ENCODE measurements at places on chromosomes 11 and 22. TPM values are rescaled to one million over a fixed set of nuclear protein-coding genes. Genes with fewer than 3 reads are reported as not detected.

TMEM223 gene
- 17.4 TPM for total RNA-seq

DNA sequence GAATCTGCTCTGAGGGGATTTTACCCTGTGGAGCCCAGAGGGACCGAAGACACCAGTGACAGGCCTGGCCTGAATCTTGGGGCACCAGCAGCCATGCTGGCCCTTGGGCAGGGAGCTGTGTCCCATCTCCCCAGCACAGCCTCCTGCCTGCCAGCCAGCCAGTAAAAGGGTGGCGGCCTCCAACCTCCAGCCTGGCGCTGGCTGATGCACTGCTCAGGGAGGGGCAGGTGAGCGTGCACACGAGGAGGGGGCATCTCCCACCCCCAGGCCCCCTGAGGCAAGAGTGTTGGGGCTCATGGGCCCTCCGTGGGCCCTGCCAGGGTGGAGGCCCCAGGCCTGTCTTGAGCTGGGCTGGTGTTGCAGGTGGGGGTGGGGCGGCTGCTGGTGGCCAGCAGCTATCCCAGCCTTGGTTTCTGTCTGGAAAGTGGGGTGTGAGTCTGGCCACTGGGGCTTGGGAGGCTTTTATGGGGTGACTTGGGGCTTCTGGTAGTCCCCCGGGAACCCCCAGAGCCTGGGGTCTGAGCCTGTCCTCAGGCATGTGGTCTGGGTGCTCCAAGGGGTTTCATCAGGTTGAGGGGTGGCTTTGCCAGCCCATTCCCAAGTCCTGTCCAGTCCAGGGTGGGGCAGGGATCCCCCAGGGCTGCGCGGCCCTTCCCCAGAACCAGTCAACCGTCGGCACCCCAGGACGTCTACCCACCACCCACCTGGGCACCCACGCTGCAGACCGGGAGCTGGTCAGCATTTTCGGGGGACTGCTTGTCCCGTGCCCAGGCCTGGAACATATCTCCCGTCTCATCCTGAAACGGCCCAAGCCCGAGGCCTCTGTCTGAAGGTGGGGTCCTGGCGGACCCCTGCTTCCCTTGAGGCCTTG lies 17.8 kb downstream of the TSPAN4 start:
- DNase-seq, result no peak

- DNase-seq, result no peak
Observed at GRCh38 chr11:16874275-16874975, 136.0 kb downstream of the C11orf58 start.

SAA1 gene
- total RNA-seq, result not detected

DNA sequence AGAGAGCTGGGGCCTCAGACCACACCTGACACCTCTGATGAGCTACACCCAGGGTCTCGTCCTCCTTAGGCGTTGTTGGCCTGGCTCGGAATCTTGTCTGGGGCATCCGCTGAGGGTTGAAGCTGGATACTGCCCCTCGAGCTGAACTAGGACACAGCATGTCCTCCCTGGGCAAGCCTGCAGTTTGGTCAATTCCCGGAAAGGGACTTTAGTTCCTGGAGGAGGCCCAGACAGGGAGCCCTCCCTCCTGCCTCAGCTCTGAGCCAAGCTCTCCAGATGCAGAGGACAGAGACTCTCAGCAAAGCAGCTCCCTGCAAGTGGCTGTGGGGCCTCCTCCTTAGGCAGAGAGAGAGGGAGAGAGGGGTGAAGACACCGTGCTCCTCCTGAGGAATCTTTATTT lies 4.9 kb downstream of the APOL3 start:
- no peak for DNase-seq

RRP7A gene
- total RNA-seq, result 35.1 TPM

- peak; percentile 80 for DNase-seq
Observed at GRCh38 chr22:43230971-43231723, 44.2 kb upstream of the TTLL12 start.

- no peak for DNase-seq
Observed at GRCh38 chr11:93196816-93197379, 893 bp downstream of the SLC36A4 start.

PRR33 gene
- total RNA-seq, result not detected

- DNase-seq, result no peak
Observed at GRCh38 chr11:46445192-46445919, 53.8 kb upstream of the CHRM4 start.

GSTP1 gene
- 712 TPM for total RNA-seq

DNA sequence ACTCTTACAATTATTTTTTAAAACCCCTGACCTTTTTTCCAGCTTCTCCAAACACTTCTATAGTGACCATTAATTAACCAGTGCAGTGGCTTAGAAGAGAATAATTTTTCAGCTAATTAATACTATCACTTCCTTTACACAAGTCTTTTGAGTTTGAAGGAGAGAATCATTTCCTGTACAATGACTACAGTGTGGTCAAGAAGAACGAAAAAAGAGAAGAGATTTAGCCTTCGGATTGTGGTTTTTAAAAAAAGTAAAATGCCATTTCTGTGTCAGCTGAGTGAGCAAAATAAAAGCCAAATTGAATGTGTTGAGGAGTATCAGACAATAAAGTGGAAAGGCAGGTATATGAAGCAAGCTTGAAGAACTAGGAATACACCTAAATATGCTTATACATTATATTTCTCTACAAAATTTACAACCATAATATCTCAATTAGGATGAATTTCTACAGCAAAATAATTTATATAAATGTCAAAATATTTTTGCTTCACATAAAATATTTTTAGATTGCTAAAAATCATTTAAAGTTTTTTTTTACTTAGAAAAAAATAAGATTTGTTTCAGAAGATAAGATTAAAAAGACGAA lies 1155.2 kb upstream of the CNTN5 start:
- DNase-seq, result no peak

PHLDA2 gene
- total RNA-seq, result 1.2 TPM

TMEM151A gene
- total RNA-seq, result 19.2 TPM

GRCh38 chr11:35324981-35325380 lies 94.4 kb downstream of the SLC1A2 start:
- DNase-seq, result no peak

GRCh38 chr11:29333993-29334775 lies 682.6 kb downstream of the KCNA4 start:
- no peak for DNase-seq

DNA sequence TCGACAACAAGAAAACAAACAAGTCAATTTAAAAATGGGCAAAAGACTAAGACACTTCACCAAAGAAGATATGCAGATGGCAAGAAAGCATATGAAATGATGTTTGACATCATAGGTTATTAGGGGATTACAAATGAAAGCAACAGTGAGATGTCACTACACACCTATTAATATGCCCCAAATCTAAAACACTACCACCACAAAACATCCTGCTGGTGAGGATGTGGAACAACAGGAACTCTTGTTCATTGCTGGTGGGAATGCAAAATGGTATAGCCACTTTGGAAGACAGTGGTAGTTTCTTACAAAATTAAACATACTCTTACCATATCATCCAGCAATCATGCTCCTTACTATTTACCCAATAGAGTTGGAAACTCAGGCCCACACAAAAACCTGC lies 29.0 kb downstream of the PRRG4 start:
- DNase-seq, result no peak

GRCh38 chr11:107847184-107847583 lies 11.4 kb downstream of the SLC35F2 start:
- no peak for DNase-seq

CD59 gene
- 105 TPM for total RNA-seq

TPBGL gene
- total RNA-seq, result 2.3 TPM

CENPM gene
- 3.4 TPM for total RNA-seq

FERMT3 gene
- total RNA-seq, result 2.0 TPM

SLC1A2 gene
- 54.3 TPM for total RNA-seq

GRCh38 chr11:43933608-43934551 lies 8.6 kb upstream of the C11orf96 start:
- DNase-seq, result peak; percentile 59

GRCh38 chr22:49547751-49548239 lies 279.9 kb downstream of the BRD1 start:
- DNase-seq, result no peak

GLYAT gene
- not detected for total RNA-seq

SLC37A2 gene
- total RNA-seq, result 0.74 TPM

DNA sequence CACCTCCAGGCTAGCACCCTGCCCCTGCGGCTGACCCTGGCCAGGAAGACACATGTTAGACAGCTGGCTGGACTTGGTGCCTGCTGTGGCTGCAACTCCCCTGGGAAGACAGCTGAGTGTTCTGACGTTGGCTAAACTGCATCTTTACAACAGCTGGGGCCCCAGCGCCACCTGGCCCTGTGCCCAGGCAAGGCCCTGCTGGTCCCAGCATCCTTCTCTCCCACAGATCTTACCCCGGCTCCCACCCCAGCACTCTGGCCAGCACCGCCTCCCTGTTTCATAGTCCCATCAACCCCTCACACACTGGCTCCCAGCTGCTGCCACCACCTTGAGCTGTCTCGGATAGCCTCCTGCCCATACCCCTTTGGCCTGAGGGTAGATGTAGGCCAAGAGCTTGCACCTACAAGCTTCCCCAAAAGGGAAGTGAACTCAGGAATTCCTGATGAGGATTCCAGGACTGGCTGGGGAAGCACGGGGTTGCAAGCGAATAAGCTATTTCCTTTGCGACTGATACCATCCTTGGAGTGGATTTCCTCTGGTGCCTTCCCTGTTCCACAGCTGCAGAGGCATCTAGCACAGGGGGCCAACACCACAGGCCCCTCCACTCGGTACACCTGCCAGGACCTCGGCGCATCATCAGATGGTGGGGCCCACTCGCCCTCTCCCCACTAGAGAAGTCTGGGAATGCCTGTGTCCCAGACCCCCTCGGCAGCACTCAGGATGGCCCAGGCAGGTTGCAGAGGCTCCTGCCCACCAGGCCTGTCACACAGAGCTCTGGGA lies 28.5 kb downstream of the RSPH14 start:
- DNase-seq, result peak; percentile 69

OR5P2 gene
- not detected for total RNA-seq

EMSY gene
- total RNA-seq, result 31.4 TPM

DNA sequence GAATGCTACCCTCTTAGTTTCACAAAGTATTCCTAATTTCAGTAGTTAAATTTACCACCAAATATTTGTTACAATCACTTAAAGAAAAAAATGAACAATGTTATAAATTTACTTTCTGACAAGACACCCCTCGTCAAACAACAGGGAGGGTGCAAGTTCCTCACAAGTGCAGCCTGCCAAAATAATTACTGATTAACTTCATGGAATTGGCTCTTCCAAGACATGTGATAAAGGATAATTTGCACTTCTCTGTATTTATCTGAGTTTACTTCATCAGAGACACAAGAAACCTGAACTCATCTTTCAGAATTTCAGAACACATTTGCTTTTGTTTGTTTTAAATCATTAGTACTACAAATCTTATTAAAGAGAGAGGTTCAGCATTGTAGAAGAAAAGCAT lies 66.5 kb downstream of the LARGE2 start:
- no peak for DNase-seq

Data from glutamatergic neuron (in vitro differentiated cells).